Epithelial cell of proximal tubule (primary cell): ENCODE measurements at places on chromosomes 6 and 20. TPM values are rescaled to one million over a fixed set of nuclear protein-coding genes. Genes with fewer than 3 reads are reported as not detected.

PGC gene
- total RNA-seq = not detected in 2 replicates

GPRC6A gene
- not detected in 2 replicates for total RNA-seq

C6orf15 gene
- 0.29 and 0.43 TPM in 2 replicates for total RNA-seq

GRCh38 chr6:135475292-135475886 lies 22.2 kb downstream of the AHI1 start:
- DNase-seq = no peak
